Astrocyte of the spinal cord (primary cell): ENCODE measurements at places on chromosomes 5 and 9.
A peak's percentile ranks its signal among the peaks of the same experiment; 100 is the strongest.

GRCh38 chr9:71936066-71936465 is 24.6 kb downstream of the C9orf85 start:
- no peak for DNase-seq

GRCh38 chr9:117435630-117436261 is 20.9 kb upstream of the ASTN2 start:
- DNase-seq: no peak

DNA sequence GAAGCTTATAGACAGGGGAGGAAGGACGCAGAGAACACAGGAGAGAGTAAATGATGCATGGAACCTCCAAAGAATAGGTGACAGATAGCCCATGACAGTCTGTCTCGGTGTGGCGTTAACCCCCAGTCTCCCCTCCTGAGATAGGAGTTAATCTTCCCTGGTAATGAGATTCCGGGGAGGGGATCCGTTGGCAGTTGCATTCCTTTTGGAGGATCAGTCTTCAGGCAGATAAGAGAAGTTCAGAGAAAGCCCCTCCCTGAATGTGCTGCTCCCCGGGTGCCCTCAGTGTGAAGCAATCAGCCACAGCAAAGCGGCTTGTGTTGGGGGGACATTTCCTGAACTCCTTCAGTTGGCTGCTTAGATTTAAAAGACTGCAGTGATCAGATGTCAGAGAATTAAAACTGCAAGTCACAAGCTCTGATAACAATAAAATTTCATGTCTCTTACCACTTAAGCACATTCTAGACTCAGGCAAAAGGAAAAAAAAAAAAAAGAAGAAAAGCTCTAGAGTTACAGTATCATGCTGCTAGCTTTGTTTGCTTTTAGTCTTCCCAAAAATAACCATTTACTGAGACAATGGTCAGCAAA is 121.1 kb downstream of the EGFLAM start:
- DNase-seq: peak; percentile 4

DNA sequence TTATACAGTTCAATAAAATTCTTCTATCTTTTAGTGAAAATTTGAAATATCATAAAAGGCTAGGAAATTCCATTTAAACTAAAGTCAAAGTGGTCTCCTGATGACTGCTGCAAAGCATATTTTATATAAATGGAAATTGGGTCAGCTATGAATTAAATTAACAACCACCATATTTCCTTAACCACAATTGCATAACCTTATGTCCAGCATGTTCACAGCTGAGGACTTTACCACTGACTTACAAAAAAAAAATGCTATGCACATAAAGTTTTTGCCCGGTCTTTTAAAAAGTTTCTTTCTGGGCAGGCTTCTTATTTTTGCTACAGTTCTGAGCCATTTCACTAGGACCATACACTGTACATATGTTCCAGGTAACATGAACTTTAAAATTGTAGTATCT is 208.6 kb upstream of the RGMB start:
- no peak for DNase-seq

DNA sequence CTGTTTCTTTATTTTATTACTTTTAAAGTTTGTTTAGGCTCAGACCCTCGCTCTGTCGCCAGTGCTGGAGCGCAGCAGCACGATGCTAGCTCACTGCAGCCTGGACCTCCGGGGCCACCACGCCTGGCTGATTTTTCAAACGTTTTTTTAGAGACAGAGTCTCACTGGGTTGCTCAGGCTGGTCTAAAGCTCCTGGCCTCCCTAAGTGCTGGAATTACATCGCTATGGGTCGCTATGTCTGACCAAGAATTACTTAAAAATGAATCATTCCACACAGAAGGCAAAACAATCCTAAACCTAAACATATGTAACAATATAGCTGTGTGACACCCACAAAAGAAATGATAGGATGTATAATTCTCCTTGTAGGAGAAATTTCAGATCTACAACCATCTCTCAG is 86.9 kb upstream of the SIMC1 start:
- peak; percentile 64 for DNase-seq

- no peak for DNase-seq
Observed at GRCh38 chr5:43353668-43354067, 40.5 kb upstream of the HMGCS1 start.

DNA sequence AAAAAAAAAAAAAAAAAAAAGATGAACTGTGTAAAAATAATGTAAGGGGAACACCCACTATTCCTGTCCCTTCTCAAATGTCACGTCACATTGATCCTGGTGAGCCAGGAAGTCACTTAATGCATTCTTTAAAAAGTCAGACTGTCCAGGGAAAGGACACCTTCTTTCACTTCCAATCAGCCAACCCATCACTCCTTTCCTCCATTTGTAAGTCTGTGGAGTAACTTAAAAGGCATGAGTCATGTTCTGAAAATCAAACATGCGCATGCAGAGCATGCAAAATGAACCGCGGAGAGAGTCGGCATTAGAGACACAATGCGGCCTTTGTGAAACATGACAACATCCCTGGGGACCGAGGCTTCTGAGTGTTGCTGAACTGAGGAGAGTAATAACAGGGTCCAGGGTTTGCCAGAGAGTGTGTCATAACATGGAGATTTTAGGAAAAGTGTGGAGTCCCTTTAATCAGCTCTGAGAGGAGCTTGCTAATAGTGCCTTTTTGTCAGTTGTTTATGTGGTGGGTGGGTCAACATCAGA is 77.6 kb upstream of the SEMA6A start:
- DNase-seq: peak; percentile 93

DNA sequence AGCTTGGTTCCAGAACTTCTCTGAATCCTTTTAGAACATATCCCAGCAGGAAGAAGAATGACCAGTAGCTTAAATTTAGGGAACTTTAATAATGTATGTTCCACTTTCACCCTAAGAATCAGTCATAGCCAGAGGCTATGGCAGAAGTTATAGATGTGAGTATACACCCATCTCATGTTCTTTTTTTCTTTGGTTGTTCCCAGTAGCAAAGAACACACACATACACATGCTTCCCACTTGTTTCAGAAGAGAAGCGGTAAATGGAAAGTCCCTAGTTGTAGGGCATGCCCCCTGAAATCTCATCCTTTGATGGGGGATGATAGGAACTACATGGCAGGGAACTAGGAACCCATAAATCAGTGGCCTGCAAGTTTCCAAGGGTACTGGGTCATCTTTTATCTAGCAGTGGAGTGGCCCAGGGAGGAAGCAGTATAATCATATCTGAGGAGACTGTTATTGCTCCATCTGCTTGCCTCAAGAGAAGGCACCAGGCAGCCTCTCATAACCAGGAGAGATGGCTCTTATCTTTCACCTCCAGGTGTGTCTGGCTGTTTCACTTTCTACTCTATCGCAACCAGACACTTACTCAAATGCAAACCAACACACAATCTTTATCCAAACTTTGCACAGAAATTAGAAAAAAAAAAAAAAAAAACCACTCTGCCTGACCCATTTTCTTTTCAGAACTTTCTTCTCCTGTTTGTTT is 109.5 kb downstream of the SNCAIP start:
- no peak for DNase-seq

- DNase-seq: no peak
Observed at GRCh38 chr9:116736399-116737151, 49.5 kb downstream of the TRIM32 start.

DNA sequence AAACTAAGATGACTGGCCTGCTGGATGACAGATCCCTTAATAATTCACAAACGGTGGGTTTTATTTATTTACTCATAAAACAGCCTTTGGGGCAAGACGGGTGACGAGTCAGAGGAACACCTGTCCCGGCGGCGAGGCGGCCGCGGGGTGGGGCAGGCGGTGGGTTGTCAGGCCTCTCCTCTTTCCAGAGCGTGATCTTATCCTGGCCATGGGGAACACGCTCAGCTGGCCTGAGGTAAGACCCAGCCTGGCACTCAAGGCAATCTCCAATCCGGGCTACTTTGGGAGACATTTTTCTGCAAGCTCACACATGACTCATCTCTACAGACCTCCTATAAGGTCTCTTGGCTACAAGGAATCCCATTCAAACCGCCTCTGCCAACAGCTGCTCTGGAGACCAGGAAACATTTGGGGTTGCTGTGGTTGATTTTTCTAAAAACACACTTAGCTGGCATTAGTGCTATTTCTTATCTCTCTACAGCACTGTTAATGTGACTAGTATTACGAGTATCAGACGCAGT is 6.3 kb downstream of the RAPGEF1 start:
- peak; percentile 97 for DNase-seq
